ENCODE measurements at places on chromosomes 12 and 14.

GRCh38 chr14:61376314-61376713 lies 54.9 kb downstream of the PRKCH start:
- no peak for DNase-seq

- no peak for DNase-seq
Observed at GRCh38 chr12:53327435-53328042, 6.1 kb upstream of the AAAS start.

DNA sequence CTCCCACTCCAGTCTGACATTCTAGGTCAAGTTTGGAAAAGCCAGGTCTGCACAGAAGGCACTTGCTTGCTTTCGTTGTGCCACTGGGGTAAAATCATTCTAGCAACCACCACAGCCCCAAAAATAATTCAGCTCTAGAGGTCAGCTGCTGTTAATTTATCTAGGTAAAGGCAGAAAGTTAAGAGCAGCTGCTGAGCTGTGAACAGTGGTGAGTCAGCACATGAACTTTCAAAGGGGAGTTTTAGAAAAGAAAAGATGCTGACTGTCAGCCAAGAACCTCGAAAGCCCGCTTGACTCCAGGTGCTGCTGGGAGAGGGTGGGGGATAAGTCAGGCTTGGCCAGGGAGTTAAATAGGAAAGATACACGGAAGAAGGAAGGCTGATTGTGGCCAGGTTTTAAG lies 12.7 kb downstream of the CCDC197 start:
- no peak for DNase-seq

- DNase-seq: no peak
Observed at GRCh38 chr12:92330654-92331053, 185.0 kb upstream of the BTG1 start.

- DNase-seq: no peak
Observed at GRCh38 chr12:46676797-46677520, 148.8 kb downstream of the SLC38A4 start.

DNA sequence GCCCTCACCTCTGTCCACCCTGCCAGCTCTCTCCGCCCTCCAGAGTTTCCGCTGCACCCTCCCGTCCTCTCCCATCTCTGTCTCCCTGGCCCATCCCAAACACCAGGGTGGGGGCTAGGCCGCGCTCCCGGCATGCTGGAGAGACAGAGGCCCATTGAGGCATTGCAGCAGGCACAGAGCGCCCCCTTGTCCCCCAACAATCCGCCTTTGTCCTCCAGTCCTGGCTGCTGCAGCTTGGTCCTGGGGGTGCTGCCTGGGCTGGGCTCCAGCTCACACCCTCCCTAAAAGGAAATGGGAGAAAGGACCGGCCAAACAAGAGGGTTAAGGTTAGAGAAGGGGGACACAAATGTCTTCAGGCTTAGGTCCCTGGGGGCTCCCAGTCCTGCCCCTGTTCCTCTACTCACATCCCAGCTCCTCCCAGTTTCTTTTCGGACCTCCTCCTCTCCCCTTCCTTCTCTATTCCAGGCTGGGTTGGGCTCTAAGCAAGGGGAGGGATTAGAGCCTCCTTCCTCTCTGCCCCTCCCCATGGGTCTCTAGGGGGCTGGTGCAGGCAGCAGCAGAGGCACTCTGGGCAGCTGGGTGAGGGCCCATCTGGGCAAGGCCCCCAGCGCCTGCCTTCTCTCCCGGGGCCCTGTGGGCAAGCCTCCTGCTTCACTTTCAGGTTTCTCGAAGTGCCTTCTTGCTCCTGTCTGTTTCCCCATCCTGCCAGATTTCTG lies at the start of gene CMTM5:
CMTM5 (plus strand) TSS at position 565 of the 716 bp plus-strand sequence. CDS start 206 bp downstream, outside the sequence.
- no peak for DNase-seq

GRCh38 chr14:96098309-96098998 lies 59.3 kb downstream of the C14orf132 start:
- DNase-seq: no peak

- peak; percentile 32 for DNase-seq
Observed at GRCh38 chr14:21039585-21040369, 2.4 kb upstream of the RNASE7 start.

- no peak for DNase-seq
Observed at GRCh38 chr12:24898606-24899005, 50.3 kb downstream of the BCAT1 start.

DNA sequence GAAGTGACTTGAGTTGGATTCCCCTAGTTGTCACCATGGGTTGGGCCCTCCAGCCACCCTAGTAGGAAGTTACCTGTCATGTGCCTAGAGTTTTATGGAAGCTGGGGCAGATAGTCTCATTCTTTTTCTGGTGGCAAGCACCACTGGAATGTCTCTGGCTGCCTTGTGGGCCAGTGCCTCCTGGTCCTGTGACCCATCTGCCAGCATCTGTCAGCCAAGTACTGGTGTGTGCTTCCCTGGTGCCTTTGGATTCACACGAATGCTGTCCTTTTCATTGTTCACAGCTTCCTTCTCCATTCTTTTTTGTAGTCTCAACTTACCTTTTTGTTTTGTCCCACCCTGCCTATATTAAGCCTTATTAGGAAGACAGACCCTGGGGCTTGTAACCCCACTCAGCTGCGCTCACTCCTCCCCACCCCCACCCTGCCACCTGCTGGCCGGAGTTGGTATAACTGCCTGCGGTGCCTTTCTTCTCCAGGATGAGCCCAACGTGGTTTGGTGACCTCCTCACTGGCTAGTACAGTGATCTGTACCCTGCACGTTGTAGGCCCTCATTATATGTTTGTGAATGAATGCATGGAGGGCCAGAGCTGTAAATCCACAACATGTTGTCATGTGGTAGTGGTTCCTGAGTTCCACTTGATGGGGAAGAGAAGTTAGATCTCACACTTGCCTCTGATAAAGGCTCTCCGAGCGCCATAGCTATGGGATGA lies 125.7 kb downstream of the TSPAN9 start:
- DNase-seq: no peak

DNA sequence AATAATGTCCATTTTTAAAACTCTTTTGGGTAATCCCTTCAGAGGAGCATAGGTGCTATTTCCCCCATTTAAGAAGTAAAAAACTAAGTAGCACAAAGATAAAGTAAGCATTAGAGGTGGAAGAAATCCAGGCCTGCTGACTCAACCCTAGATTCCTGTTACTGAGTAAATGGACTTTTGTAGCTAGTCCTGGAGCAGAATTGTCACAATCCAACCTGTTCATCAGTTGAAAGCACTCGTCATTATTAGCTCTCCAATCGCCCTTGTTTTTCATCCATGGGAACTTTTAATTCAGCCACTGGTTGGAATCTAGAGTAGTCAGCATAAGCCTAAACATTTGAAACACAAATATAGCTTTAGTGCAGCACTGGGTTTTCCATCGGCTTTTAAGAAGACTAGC lies 139.5 kb upstream of the AMIGO2 start:
- no peak for DNase-seq

DNA sequence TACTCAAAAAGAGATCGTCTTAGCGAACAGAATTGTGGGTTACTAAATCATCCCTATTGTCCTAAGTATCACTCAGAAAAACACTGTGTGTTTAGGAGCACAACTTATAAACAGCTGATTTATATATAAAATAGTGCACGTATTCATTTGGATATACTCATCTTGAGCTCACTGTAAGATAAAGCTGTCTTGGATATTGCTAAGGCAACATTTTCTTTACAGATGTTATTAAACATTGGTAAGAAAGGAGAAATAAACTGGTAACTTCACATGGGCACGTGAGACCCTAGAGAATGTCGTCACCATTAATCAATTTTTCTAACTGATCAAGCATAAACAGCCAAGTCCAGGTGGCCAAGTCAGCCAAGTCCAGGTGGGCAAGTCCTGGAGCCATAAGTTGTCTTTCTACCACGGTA lies 1.7 kb downstream of the PAWR start:
- no peak for DNase-seq

DNA sequence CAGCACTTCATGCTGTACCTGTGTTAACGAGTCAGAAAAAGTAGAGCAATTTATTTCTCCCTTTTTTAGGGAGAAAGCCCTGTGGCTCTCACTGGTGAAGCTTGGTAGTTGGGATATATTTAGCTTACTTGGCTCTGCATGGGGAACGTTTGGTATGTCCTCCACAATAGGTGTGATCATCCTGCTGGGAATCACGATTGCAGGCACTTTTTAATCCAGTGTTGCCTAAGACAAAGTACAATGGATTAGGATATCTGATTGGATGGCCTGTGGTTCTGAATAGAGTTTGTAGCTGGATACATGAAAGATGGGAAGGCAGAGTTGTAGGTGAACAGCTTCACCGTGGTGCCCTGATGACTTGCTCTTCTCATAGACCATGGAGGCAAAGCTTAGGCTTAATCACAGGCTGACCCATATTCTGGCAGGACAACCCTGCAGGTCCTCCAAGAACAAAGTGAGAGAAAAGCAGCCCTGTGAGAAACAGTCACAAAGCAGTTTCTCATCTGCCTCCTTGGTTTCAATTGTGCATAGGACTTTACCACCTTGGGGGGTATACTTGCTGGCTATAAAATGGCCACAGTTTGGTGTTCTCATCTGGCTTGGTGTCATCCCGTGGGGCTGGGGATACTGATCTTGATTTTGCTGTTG lies 7.5 kb downstream of the RESF1 start:
- DNase-seq: no peak

DNA sequence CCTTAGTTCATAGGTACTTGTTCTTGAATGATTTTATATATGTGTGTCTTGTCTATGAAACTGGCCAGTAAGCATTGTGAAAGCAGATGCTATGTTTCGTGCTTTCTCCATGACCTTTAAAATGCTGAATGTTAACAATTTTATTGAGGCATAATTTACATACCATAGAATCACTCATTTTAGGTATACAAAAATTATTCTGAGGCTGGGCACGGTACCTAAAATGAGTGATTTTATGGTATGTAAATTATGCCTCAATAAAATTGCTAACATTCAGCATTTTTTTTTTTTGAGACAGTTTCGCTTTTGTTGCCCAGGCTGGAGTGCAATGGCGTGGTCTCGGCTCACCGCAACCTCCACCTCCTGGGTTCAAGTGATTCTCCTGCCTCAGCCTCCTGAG lies 6.8 kb downstream of the ESYT1 start:
- DNase-seq: no peak

GRCh38 chr12:49336645-49337584 lies at the start of gene C1QL4:
Gene C1QL4, minus strand, starts transcription at chr12:49337188. Its CDS starts 711 bp downstream, at chr12:49336477.
- DNase-seq: no peak

- peak; percentile 93 for DNase-seq
Observed at GRCh38 chr12:121802843-121803698, 738 bp upstream of the SETD1B start.

DNA sequence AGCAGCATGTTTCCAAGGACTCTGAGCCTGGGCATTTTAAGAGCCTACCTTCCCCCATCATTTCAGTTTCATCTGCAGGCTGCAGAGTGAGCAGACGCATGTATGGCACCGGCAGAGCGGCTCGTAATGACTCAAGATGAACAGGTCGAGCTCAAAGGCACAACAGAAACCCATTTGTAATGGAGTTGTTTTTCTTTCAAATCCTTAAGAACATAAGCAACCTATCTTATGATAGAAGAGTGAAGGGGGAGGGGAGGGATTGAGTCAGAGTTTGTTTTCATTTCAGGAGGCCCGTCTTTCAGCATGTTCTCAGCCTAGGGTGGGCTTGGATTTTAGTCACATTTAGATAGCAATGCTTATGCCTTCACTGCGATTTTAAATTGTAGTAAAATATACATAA lies 54.9 kb upstream of the CISTR start:
- no peak for DNase-seq

DNA sequence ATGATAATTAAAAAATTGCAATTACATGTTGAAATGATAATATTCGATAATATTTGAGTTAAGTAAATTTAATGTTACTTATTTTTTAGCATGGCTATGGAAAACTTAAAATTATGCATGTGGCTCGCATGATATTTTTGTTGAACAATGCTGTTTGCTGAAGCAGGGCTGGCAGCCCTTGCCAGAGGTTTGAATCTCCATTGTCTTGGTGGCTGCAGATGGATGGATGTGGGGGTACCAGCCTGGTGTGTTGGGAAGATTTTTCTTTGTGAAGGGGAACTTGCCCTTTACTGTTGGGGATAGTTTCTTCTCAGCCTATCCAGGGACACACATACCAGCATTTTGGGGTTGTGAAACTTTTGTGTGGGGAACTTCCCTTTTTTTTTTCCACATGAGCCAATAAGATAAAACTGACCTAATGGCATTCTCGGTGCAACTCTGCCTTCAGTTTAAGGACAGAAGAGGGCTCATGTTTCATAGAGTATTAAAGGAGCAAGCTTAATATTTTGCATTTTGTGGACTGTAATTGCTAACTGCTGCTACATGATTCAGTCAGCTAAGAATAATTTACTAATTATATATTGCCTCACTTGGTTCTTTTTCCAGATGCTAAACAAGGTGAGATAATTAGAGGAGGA lies 8.8 kb downstream of the RASSF3 start:
- peak; percentile 78 for DNase-seq

GRCh38 chr14:50340963-50341362 lies 28.8 kb downstream of the DMAC2L start:
- no peak for DNase-seq

DNA sequence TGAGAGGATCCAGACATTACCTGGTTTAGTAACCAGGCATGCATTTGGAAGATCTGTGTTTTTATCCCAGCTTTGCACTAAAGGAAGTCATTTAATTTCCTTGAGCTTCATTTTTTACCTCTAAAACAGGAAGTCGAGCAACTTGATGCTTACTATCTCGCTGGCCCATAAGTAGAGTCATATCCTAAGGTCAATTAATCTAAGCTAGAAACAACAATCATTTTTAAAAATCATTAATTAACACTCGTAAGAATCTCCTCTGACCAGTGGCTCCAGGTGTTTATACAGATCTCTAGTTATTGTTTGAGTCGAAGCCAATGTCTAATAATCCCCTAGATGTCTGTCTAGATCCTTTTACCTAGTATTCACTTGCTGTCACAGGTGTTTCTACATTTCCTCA lies 355.8 kb upstream of the DCN start:
- no peak for DNase-seq

- DNase-seq: peak; percentile 99
Observed at GRCh38 chr12:89756585-89757398, 48.2 kb upstream of the ATP2B1 start.

GRCh38 chr12:121392325-121392716 lies 7.6 kb upstream of the RNF34 start:
- DNase-seq: no peak

DNA sequence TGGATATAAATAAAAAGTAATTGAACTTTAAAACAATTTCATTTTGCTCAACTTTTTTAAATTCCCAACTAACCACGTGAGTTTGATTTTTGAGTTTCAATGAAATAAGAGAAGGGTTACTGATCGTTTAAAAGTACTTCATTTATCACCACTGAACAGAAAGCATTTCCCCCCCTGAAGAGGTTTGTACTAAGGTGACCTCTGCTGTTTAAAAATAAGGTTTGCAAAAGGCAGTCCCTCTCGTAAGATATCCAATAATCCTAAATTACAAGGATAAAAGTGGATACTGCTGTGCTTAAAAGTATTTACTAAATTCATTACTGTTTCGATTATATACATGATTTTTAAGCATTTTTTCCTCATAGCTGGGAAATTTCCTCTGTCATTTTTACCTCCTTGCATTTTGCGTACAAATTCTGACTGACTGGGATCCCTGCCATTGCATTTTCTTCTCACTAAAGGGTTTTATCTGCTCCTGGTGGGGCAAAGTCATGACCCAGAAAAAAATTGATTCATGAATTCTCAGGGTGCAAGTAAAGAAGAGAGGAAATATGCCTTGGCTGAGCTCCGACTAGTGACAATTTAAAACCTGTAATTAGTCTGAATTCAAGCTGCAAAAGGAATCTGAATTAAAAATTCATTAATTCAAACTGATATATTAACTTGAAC lies 463.8 kb downstream of the PRKD1 start:
- DNase-seq: no peak

- no peak for DNase-seq
Observed at GRCh38 chr12:95304673-95305198, 87.1 kb downstream of the VEZT start.

GRCh38 chr12:124927201-124928094 lies 13.0 kb upstream of the UBC start:
- no peak for DNase-seq

All from AG09319 (cell line).